ENCODE measurements at places on chromosomes 12 and 14.
A peak's percentile ranks its signal among the peaks of the same experiment; 100 is the strongest.

DNA sequence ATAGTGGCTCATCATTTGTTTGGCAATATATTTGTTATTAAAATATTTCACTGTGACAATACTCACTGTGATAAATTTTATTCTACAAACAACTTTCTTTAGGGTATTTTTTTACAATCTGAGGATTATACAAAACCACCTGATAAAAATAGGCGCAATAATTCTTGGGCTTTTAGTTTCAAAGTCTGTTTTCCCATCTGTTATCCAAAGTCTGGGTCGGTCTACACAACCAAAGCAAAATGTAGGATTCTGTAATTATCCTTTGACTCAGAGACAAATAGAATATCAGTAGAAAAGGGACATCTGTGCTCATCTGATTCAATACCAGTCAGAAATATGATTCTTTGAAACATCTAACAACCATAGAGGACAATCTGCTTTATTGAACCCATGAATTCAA, 271.8 kb upstream of the AMIGO2 start:
- DNase-seq, result no peak

- no peak for DNase-seq
These were observed 24.8 kb upstream of the DBX2 start for GRCh38 chr12:45075587-45076282.

- DNase-seq, result peak; percentile 35
These were observed 552 bp upstream of the SCN8A start for GRCh38 chr12:51590347-51591015.

- DNase-seq, result no peak
These were observed 3.8 kb downstream of the KRT8 start for GRCh38 chr12:52900896-52901714.

GRCh38 chr12:12510141-12510540, 52.5 kb downstream of the DUSP16 start:
- no peak for DNase-seq

- DNase-seq, result no peak
These were observed 768 bp downstream of the OXA1L start for GRCh38 chr14:22767323-22767589.

DNA sequence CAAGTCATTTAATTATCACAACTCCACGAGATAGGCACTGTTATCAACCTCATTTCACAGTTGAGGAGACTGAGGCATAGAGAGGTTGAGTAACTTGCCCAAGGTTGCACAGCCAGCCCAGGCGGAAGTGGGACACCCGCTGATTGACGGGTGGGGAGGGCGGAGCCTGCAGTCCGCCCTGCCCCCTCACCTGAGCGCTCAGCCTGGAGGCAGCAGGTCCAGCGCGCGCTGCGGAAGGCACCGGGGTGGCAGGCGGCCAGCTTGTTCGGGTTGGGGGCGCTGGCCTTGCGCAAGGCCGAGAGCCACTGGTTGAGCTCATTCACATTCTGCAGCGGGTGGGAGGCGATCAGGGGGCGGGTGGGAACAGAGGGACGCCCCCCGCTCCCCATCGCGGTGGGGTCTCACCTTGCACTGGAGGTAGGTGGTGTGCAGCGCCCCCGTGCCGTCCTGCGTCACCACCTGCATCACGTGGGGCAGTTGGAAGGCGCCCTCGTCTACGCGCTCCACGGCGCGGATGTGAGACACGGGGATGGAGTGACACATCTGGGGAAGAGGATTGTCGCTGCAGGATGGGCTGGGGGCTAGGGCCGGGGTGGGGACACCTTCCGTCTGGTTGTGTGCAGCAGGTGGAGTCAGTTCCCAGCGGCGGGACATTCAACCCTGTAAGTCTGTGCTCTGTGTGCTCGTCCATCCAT, 31.7 kb downstream of the RASAL1 start:
- DNase-seq, result no peak

DNA sequence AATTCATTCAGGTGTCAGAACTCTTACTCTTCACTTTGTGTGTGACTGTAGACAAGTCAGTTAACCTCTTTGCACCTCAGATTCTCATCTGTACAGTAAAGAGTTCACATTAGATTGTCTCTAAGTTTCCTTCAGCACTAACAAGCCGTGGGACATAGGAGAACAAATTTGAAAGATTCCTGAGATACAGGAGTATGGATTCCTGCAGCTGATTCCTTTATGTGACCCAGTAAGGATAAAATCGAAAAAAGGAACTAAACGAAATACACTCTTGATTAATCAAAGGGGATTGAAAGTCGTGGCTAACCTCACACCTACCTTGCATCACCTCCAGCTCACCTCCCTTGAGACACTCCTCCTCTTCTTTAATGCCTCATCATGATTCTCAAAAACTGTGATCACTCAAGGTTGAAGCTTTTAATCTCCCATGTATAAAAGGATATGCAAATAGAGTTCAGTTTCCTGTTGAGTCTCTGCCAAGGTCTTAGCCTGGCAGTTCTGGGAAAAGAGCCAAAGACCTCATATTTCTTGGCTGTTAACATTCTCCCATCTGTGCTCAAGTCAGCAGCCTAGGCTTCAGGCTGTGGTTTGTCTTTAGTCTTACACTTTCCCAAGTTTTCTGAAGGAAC, 156.6 kb downstream of the DAD1 start:
- no peak for DNase-seq
